ENCODE measurements at places on chromosomes 7 and 10. TPM values are rescaled to one million over a fixed set of nuclear protein-coding genes. Genes with fewer than 3 reads are reported as not detected.

- DNase-seq, result no peak
Observed at GRCh38 chr10:124027031-124027611, 66.3 kb downstream of the CHST15 start.

- DNase-seq, result no peak
Observed at GRCh38 chr7:1847260-1848001, 177.4 kb downstream of the ELFN1 start.

GRCh38 chr7:33661430-33662160 lies 243.7 kb upstream of the BMPER start:
- no peak for DNase-seq

GRCh38 chr10:91023700-91024398 lies 103.0 kb upstream of the ANKRD1 start:
- DNase-seq, result no peak

- no peak for DNase-seq
Observed at GRCh38 chr7:27110186-27111031, 7.9 kb upstream of the HOXA2 start.

- DNase-seq, result no peak
Observed at GRCh38 chr10:125392154-125392553, 231.8 kb upstream of the CTBP2 start.

GIGYF1 gene
- 24.5 TPM for total RNA-seq

DNA sequence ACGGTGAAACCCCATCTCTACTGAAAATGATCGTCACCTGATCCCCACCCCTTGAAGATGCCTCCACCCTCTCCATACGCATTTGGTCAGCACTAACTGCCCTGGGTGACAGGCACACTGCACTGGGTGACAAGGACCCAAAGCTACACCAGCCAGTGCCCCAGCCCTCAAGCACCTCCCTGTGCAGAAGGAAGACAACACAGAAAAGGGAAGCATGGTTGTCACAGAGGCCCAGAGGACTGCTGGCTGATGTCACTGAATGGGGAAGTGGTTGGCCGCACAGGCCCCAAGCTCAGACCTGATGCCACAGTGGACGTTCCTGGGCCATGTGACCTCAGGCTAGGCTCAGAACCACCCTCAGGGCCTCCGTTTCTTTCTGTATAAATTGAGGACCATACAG lies 4.2 kb upstream of the PILRA start:
- DNase-seq, result peak; percentile 61

DNA sequence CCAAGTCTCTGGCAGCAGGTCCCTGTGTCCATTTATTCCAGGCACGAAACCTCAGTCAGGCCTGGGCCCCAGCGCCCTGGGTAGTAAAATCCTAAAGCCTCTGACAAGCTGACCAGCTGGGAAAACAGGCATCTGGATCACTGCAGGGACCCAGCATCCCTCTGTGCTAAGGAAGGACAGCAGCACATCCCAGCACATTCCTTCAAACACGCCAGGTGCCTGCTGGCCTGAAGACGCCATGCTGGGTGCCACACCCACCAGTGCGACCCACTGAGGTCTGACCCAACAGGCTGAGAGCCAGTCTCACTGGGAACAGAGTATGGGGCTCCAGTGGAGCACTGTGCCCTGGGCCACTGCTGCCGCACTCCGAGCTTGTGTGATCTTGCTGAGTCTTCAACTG lies 6.4 kb downstream of the DNAJB12 start:
- DNase-seq, result no peak

NACAD gene
- 3.8 TPM for total RNA-seq

SCIN gene
- total RNA-seq, result not detected
